Frontal cortex (tissue), 4 donors: ENCODE measurements at places on chromosomes 1 and 21. TPM values are rescaled to one million over a fixed set of nuclear protein-coding genes. Genes with fewer than 3 reads are reported as not detected.

- DNase-seq, result no peak
Observed at GRCh38 chr21:42748620-42749176, 95.3 kb downstream of the PDE9A start.

- no peak for DNase-seq
Observed at GRCh38 chr1:210260096-210260495, 27.5 kb downstream of the SERTAD4 start.

DNA sequence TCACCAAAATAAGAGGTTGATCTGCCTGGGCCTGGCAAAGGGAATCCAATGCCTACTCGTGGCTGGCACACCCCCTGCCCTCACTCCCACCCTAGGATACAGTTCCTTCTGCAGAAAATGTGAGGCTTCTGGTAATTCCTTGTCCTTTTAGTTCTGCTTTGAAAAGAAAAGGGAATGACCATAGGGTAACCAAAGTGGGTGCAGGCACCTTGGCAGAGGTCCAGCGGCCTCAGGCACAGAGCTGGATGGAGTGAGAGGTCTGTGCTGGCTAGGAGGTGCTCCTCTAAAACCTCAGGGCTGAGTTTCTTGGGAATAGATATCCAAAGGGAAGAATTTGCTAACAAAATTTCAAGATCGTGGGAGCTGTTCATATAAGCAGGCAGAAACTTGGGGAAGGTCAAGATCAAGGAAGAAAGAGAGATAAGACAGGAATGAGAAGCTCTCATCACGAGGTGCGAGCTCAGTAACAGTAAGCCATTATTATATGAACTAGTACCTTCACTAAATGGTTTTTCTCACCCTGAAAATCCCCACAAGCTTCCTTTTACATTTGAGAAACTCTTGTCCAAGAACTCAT, 293.1 kb upstream of the LYPLAL1 start:
- DNase-seq, result no peak

DNA sequence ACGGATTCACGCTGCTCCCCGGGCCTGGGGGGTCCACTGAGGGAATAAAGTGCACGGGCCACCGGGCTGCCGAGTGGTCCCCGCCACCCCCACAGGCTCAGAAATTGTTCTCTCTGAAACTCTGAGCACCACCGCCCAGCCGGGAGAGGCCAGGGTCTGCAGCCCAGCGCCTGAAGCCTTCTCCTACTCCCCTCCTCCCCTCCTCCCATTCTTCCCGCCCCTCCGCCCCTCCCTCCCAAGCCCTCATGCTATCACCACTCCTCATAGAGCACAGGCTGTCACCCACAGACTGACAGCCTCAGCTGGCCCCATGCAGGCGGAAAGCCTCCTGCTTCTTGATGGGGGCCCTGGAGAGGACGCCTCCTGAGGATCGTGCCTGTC, 707 bp upstream of the GPR153 start:
- DNase-seq, result no peak

DNA sequence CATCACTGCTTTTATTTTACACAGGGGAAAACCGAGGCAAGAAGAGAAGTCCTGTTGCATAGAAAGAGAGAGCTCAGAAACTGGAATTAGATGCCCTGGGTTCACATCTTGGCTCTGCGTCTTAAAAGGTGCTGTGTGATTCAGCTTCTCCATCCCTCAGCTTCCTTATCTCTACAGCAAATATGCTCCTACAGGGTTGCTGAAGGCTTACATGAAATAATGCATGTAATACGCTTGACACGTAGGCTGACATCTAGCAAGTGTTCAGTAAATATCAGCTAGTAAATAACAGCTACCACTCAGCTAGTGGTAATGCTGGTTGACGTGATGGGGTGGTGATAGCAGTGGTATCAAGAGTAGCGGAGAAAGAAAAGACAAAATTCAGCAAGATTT, 77.1 kb upstream of the CD55 start:
- DNase-seq, result no peak

- DNase-seq, result no peak
Observed at GRCh38 chr1:36880155-36881067, 153.9 kb downstream of the GRIK3 start.

DNA sequence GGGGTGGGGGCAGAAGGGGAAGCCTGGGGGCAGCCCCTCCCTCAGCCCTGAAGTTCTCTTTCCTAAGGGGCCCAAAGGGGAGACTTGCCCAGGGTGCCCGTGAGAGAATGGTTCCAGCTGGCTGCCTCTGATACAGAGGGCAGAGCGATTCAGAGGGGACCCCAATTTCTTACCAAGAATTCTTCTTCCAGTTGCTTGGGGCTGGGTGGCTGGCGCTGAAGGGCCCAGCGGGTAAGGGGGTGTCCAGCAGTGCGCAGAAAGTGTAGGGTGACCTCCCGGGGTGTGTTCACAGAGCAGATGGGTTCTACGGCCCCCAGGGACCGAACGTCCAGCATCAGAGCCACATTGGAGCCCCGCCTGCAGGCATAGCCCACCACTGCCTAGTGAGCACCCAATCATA, 2.5 kb downstream of the PTPN7 start:
- no peak for DNase-seq

GJB5 gene
- total RNA-seq, result not detected

OLIG2 gene
- total RNA-seq, result 14.7 TPM

SYNC gene
- 3.7 TPM for total RNA-seq
